ENCODE measurements at places on chromosomes 7 and 10.

DNA sequence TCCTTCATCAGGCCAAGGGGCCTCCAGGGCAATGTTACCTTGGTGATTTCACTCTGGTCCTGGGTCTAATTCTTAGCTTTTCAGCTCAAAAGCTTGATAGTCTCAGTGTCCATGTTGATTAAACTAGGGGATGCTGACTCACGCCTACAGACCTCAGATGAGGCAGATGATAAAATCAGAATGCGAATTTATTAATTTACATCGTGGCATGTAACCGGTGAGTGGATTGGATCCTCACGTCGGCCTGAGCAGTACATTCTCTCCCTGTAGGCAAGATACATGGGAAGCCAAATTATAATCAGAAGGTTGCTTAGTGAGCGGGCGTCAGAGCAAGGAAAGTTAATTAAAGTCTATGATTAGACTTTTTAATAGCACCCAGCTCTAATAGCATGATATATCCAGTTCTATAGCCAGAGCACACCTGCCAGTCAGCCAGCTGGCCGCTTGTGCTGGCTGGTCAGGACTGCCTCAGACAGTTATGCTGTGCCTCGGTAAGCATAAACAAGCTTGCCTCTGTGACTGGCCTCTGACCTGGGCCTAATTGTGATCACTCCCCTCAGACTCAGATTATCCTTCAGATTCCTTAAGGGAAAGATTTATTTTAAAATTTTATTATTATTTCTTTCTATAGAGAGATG lies 20.2 kb upstream of the CPA5 start:
- DNase-seq, result no peak

DNA sequence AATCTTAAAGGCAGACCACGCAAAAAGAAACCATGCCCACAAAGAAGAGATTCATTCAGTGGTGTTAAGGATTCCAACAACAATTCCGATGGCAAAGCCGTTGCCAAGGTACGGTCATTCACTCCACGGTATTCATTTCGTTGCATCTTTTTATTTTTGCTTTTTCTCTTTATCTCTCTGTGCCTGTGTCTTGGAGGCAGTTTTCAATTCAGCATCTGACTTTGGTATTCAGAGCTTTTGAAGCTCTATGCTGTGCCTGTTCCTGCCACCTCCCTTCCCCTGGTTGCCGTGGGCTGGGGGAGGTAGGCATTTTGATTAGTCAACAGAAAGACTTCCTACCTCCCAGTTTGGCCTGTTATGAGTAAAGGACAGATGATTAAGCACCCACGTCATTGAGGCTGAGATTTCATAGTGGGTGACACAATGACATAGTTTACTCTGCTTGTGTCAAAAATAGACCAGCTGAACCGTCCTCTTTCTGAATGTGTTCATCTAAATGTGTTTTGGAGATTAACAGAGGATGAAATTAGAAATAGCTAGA lies 149.5 kb downstream of the ARID5B start:
- peak; percentile 57 for DNase-seq

DNA sequence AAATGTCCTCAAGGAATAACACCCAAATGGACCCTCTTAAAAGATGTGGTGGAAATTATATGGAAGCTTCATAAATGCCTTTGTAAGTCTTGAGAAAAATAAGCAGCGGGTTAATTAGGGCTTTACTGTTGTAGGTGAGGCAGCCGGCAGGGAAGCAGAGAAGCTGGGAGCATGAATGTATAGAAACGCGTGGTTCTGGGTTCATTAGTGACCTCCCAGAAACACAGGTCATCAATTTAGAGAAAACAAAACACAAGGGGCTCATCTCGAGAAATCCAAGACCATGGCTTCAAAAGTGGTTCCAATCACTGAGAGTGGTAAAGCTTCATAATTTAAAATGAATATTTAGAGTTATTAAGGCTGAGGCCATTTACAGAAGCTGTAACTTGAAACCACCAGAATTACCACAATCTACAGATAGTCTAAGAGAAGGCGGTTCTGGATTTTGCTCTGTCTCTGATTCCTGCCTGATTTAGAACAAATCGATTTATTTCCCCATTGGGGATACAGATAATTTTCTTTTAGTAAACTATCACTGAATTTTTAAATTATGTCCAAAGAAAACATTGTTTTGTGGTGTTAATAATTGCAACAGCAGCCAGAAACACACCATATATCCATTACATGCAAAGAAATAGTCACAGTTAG lies 20.7 kb downstream of the GARIN1A start:
- DNase-seq, result no peak

DNA sequence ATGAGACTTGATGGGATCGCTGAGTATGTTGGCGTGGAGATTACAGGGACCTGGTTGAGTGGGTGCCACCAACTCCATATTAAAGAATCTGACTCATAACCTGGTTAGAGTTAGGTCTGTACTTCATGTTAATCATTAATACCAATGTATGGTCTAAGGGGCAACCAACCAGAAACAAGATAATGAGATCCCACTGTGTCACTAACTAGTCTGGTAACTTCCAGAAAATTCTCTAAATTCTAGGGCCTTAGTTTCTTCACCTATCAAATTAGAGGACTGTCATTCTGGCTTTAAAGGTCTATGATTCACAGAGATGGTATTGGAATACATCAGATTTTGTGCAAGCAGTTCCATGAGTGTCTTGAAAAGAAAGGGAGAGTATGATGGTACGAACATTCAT lies 102.2 kb downstream of the SNX10 start:
- DNase-seq, result no peak

- DNase-seq, result no peak
These were observed 27.6 kb downstream of the SPAG6 start for GRCh38 chr10:22372917-22373316.

- DNase-seq, result peak; percentile 22
These were observed 3.0 kb upstream of the HMX2 start for GRCh38 chr10:123144697-123145541.

Measured in NB4 (cell line).